NAMALWA (cell line): ENCODE measurements at places on chromosomes 1 and 21.

- DNase-seq: no peak
These were observed 32.7 kb downstream of the BEND5 start for GRCh38 chr1:48744032-48744431.

- no peak for DNase-seq
These were observed 36.6 kb downstream of the POFUT2 start for GRCh38 chr21:45250914-45251634.

GRCh38 chr1:179169616-179170467 is 59.6 kb downstream of the ABL2 start:
- no peak for DNase-seq

DNA sequence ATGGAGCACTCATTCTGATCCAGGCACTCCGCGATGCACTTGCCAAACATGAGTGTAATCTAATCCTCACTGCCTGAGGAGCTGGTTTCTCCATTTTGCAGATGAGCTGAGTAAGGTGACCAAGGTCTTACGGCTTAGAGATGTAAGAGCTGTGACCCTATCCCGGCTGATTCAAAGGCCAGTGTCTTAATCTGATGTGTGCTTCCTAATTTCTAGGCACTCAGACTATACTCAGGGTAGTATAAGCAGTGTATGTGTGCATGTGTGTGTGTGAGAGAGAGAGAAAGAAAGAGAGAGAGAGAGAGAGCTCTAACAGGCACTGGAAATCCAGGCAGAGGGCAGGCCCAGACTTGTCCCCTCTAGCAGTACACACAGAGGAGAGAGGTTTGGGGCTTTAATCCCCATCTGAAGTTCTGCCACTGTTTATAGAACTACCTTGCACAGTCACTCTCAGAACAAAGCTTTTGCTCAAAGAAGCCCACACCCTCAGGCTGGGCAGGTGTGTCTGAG is 188.2 kb downstream of the ZBTB18 start:
- DNase-seq: no peak

DNA sequence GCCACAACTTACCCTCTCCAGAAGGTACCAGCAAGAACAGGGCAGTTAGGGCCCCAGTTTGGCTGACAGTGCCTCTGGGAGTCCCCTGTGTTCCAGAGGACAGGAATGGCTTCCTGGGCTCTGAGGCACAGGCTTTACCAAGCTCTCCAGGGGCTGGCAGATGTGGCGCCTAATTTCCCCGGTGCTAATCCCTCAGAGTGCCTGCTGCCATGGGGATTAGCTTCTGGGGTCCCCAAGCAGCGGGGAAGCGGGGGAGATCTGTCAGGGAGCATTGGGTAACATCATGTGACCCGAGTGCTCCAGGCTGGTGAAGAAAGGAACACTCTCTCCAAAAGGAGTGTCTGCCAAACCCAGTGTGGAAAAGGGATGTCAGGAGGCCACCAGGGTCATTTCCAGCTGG is at the start of gene LACTBL1:
Gene LACTBL1, minus strand, starts transcription at position 107 of the 400 bp plus-strand sequence. CDS start 550 bp downstream, outside the sequence.
- DNase-seq: no peak

GRCh38 chr1:64526312-64526711 is 56.4 kb downstream of the CACHD1 start:
- no peak for DNase-seq
